ENCODE measurements at places on chromosomes 6 and 20.

- DNase-seq = no peak
Observed at GRCh38 chr6:129498950-129499842, 210.8 kb downstream of the ARHGAP18 start.

GRCh38 chr6:170085475-170086401 lies 205.1 kb downstream of the DLL1 start:
- no peak for DNase-seq

DNA sequence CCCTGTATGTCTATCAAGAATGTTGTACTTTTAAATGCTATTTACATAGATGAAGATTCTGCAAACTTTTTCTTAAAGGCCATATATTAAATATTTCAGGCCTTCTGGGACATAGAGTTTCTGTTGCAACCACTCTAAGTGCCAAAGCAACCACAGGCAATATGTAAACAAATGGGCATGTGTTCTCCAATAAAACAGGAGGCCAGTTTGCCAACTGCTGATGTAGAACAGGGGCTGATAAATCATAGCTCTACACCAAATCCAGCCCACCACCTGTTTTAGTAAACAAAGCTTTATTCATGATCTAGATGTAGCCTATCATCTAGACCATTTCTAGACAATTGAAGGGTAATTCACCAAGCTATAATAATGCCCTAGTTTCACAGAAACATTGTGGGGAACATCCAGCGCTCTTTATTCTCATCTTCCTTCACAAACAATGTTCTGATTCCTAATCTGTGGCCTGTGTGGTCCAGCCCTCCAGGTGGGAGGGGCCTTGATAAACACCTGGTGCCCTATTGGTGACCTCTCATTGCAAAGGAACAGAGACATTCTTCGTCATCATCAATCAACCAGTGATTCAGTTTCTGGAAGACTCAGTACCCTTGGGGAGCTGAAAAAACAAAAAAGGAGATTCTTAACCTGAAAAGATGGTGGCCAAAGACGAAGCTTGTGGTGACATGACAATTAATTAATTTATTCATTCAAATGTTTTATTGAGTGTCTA lies 80.2 kb downstream of the PREP start:
- no peak for DNase-seq

DNA sequence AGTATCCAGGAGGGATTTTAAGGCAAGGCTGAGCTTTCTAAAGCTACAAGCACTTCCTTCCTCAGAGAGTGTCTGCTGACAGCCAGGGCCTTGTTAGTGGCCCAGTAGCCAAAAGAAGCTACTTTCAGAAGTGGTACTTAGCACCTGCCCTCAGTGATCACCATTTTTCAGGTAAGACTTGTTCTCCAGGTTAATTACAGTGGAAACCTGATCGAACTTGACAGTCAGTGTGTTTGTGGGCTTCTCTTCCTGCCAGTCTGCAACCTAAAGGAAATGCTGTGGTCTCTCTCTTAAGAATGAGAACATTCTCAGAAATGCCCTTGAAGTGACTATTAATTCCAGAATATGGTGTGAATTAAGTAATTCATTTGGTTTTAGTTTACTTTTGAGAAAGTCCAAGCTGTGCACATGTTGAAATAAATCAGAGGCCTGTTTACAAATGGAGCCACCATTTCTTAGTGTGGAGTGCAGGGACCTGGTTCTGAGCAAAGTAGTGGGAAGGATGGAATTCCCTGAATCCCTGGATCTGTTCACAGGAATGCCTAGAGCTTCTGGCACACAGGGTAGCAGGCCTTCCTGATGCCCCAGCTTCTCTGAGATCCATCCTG lies 185.3 kb upstream of the AGPAT4 start:
- DNase-seq = no peak

GRCh38 chr20:50169329-50169823 lies 15.9 kb upstream of the PEDS1 start:
- peak; percentile 68 for DNase-seq

GRCh38 chr6:6978731-6979130 lies 129.0 kb upstream of the RREB1 start:
- no peak for DNase-seq

- no peak for DNase-seq
Observed at GRCh38 chr6:50185006-50185405, 135.3 kb upstream of the DEFB112 start.

GRCh38 chr20:1165941-1166340 lies 18.8 kb downstream of the TMEM74B start:
- no peak for DNase-seq

- no peak for DNase-seq
Observed at GRCh38 chr6:5486214-5486613, 224.9 kb downstream of the FARS2 start.

GRCh38 chr6:1389369-1390132 lies at the start of gene FOXF2:
Gene FOXF2, plus strand, starts transcription at chr6:1389576. Its CDS starts 372 bp downstream, at chr6:1389948.
- DNase-seq = no peak

- DNase-seq = no peak
Observed at GRCh38 chr20:1811621-1812498, 83.3 kb upstream of the SIRPA start.

DNA sequence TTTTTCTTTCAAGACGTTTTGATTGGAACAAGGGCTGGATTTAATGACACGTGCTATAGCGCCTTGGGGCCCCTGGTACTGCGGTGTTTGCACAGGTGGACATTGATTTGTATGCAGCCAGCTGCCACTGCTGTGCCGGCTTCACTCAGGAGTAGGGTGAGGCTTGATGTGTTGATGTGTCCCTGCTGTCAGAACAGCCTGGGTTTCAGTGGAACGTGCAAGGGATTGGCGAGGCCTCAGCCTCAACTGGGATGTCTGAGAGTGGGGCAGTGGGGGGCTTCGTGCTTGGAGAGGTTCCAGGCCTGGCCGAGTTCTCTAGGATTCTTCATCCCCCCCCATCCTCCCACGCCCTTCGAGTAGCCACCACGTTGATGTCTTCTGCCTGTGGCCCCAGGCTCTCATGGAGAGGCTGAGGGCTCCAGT lies 23.0 kb downstream of the PYGB start:
- DNase-seq = no peak

DNA sequence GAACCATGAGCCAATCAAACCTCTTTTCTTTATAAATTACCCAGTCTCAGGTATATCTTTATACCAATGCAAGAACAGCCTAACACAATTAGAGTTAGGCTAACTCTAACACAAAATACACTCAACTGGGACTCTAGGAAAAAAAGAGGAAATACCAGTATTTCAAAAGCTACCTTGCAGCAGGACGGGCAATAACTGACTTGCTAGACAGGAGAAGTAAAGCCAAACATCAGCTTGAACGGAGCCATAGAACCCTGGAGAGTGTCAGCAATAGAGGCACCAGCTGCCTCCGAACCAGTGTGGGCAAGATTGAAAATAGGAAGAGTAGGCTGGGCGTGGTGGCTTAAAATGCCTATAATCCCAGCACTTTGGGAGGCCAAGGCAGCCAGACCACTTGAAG lies 162.0 kb upstream of the SOX4 start:
- DNase-seq = no peak

DNA sequence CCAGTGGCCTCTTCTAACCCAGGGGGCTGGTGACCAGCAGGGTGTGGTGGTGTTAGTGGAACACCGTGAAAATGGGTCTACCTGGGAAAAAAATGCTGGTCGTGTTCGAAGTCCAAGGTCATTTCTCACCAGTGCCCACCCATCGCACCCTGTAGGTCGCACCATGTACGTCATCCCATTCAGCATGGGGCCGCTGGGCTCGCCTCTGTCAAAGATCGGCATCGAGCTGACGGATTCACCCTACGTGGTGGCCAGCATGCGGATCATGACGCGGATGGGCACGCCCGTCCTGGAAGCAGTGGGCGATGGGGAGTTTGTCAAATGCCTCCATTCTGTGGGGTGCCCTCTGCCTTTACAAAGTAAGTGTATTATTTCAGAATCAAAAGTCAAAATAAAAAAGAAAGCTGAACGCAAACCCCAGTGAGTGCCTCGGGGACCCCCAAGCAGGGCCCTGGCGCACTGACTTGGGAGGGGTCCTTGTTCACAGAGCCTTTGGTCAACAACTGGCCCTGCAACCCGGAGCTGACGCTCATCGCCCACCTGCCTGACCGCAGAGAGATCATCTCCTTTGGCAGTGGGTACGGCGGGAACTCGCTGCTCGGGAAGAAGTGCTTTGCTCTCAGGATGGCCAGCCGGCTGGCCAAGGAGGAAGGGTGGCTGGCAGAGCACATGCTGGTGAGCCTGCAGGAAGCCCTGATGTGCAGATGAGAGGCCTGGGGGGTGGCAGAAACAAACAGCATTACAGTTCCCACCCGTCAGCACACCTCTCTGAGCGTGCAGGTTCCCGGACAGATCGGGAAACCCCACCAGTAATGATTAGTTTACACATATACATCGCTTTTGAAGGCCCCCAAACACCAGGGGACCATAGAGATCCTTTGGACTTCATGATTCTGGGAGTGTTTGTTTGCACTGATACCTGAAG lies 1.9 kb downstream of the PCK1 start:
- DNase-seq = no peak

GRCh38 chr6:42138630-42139619 lies 3.5 kb downstream of the C6orf132 start:
- no peak for DNase-seq

DNA sequence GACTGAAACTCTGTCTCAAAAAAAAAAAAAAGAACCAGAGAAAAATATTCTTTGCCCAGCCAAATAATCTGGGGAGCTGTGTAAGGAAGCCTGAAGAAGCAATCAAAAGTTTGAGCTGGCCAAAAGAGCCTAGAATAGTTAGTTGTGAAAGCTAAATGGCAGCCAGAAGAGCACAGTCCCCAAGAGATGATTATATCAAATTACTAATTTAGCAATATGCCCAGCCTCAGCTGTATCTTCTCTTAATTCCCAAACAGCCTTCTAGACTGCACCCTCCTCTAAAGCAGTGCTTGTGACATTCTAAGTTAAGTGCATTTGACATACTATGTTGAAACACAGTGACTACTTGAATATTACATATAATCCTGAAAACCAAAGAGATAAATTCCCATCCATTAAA lies 38.9 kb downstream of the CDK19 start:
- DNase-seq = no peak

Data from activated T-helper 1 cell treated with anti-CD3 and anti-CD28 coated beads, Interleukin-2, amount 50 U/mL, for 16 hours (primary cell).